ENCODE measurements at places on chromosomes 7 and 10.

DNA sequence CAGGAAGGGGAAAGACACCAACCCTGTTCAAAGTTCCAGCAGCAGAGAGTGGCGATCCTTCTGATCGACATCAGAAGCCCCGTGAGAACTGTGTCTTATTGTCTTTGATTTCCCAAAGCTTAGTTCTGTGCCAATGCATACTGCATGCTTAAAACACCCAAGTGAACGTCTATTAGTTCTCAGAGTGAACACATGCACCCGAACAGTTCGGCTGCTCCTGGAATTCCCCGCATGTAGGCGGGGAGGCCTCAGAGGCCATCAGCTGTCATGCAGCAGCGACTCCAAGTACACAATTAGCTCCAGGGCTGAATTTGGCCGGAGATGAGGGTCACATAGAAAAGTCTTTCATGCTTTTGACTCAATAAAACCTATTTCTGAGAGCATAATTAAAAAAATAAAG, 276.9 kb downstream of the ZMYND11 start:
- DNase-seq, result no peak

- DNase-seq, result no peak
Observed at GRCh38 chr7:36103837-36104561, 49.1 kb upstream of the EEPD1 start.

- no peak for DNase-seq
Observed at GRCh38 chr10:114987995-114988394, 50.0 kb downstream of the TRUB1 start.

DNA sequence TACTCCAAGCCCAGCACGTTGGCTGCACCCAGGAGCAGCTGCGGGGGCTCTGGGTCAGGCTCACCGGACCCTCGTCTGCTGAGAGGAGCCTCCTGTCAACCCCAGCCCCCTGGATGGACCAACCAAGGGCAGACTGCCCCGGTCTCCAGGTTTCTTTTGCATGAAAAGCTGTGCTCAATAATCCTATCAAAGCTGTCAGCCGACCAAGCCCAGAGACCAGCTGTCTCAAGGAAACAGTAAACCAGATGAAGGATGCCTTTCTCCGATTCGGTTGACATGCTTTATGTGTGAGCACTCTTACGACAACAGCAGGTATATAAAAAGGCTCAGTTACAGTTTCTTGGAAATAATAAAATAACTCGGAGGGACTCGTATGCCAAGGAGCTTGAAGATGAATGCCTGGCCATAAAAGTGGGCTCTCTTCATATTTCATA, 71.6 kb upstream of the BAIAP2L1 start:
- DNase-seq, result no peak

GRCh38 chr7:9181356-9181755, 747.9 kb downstream of the NXPH1 start:
- no peak for DNase-seq

DNA sequence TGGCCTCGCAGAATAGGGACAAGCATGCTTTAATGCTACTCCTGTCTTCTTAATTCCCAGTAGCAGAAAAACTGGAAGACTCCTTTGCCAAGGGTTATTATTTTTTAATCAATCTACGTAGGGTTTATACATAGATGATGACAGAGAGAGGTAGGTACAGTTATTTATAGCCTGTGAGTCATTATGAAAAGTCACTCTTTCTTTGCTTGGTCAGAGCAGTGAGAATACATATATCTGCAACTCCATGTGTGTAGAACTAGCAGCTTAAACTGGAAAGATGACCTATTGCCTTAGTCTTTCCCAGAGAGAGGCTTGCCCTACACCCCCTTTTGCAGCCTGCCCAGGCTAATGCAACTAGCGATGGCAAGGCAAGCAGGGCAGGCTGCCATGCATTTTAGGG, 1050.6 kb downstream of the NRG3 start:
- no peak for DNase-seq

GRCh38 chr7:135645296-135645904, 16.9 kb upstream of the STMP1 start:
- no peak for DNase-seq

- no peak for DNase-seq
Observed at GRCh38 chr7:21941611-21942141, 4.0 kb downstream of the CDCA7L start.

- no peak for DNase-seq
Observed at GRCh38 chr10:88026031-88026430, 162.6 kb downstream of the PTEN start.

DNA sequence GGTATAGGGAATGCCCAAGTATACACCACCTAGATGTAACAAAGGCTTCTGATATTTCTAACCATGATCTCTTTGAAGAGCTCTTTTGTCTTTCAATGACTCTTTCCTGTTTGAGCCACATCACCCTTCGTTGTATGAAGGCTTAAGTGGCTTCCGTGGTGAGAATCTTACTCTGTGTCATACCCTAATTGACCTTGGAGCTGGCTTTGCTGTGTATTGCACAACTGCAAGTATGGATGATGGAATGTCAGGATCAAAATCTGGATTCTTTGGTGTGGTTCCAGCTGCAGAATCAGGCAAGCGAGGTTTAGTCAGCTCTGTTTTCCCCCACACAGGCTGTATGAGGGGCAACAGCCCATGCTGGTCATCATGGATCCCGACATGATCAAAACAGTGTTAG, 16.0 kb downstream of the CYP3A43 start:
- no peak for DNase-seq

DNA sequence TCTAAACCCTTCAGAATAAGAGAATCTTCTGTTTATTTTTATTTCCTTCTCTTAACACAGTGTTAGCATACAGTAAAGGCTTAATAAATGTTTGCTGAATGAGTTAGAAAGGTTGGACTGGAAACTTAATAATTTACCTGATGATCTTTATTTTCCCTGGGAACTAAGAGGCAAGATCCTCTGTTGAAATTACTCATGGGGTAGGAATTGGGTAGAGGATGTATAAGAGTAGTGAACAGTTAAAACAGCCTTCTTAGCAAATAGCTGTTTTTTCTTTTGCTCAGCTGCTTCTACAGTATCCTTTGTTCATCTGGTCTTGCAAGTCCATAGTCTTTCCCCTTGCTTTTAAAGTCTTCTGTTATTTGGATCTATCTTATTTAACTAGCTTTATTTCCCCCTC, 80.0 kb downstream of the AKAP9 start:
- no peak for DNase-seq

DNA sequence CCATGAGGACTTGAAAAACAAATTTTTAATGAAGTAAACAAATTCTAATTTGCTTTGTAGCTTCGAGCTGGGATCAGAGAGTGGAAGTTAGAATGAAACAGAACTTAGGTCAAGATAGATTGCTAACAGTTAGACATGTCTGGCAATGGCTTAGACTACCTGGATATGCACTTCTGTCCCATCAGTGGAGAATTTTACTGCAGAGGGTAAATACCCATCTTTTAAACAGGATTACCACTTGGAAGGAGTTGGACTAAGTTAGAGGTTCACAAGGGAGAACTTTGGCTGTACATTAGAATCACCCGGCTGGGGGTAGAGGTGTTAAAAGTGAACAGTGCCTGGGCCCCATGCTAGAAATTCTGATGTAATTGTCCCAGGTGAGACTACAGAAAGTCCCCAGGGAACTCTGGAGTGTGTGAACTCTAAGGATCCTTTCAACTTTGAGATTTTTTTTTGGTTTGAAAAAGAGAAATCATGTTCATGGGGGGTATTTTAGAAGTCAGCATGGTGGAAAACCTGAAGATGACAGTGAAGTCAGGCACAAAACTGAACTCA, 35.5 kb downstream of the ENTPD1 start:
- no peak for DNase-seq

DNA sequence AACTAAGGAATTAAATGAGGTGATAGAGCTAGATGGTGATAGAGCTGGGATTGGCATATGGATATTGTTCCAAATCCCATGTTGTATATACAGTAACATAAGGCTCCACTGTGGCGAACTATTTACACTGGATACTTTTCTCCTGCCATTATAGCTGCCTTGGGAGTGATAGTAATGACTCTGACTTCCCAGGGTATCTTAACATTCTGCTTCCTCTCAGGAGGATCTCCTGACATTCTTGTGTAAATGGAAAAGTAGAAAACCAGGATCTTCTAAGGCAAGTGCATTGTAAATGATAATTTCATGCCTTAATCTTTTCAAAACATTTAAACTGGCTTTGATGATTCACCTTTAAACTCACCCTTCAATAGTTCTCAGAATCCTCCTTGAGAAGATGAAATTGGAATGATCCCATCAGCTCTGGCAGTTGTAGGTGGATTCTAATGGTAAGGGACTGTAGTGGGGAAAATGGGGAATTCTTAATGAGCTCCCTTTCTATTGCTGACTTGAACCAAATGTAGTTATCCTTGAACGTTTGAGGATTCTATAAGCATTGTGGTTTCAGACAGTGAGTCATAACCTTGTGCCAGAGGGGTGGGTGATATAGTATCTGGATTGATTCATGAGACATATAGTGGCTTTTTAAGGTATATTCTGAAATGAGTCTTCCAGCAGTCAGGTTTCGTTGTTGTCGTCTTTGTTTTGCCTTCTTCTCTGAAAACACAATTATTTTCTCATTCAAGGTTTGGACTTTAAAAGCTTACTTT, 450.0 kb downstream of the SUGCT start:
- DNase-seq, result no peak

GRCh38 chr10:53843736-53844362, 957.2 kb downstream of the PCDH15 start:
- no peak for DNase-seq

DNA sequence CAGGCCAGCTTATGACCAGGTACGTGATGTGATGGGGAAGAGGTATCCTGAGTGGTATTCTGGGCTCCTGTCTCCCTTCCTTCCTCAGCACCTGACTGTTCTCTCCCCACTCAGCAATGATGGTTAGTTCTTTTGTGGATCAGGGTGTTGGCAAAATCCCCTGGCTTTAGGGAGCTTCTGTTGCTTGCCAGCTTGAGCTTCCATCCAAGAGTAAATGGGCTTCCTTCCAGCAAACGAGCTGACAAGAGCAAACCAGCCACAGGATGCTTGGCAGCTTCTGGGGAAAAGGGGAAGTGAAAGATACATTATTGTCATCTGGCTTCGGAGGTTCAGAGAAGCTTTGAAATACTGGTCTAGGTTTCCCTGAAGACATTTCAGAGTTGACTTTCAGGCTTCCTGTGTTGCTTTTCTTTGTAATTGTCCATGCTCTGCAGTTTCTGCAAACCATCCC, 5.2 kb downstream of the DUSP5 start:
- DNase-seq, result no peak

DNA sequence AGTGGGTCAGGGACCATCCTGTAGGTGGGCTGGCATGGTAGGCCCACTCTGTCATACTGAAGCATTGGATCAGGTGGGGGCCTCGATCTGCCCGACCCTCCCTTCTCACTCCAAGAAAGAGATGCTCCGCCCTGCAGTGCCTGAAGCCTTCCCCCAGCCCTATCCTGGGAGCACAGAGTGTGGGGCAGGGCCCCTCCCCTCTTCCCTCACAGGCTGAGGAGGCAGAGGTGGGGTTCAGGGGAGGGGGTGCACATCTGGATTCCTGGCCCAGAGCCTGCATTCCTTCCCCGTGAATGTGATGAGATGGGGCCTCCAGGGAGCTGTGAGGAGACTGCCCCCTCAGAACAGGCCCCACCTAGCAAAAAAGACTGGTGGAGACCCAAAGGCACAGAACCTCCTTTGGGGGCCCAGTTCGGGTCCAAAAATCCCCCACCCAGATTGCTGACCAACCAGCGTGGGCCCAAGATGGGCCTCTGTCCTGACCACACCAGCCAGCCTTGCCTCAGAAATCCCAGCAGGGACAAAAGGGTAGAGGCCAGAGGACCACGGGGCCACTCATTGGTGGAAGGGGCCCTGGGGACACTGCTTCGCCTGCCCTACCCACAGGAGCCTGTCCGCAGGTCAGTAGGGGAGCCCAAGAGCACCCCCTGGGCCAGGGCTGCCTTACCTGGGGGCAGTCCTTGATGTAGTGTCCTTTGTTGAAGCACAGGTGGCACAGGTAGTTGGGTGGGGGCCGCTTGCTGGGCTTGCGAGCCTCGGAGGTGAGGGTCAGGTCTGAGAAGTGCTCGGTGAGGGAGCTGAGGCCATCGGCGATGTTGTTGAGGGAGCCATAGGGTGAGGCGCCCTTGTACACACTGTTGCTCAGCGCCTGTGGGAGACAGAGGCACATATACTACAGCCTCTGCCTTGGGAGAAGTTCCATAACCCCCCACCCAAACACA, 13.3 kb downstream of the ZCCHC24 start:
- no peak for DNase-seq

DNA sequence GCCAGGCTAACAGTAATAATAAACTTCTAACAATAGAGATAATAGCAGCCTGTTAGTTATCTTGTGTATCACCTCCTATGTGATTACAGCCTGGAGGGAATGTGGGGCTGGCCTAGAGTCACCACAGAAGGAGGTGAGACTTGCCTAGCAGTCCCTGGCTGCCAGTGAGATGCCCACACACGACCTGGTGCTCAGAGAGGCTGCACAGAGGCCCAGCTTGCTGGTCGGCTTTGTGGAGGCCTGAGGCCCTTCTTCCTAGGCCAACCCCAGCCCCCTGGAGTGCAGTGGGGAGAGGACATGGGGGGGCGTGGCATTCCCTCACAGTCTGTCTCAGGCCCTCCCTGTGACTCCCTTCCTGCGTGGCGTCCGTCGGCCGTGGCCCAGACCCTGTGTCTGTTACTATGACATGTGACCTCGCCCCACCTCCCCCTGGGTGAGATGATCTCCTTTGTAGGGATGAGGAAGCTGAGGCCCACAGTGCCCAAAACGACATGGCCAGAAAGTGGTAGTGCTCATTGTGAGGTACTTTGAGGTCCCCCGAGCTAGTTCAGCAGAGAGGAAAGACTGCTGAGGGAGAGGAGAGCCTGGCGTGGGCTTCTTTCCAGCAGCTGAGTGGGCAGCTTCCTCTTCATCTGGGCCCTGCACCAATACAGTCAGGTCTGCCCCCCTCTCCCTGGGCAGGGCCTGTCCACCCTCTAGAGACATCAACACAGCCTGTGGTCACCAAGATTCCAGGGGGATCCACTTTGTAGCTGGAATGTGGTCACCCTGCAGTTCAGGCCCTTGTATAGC, 29.7 kb downstream of the UNC5B start:
- DNase-seq, result no peak

DNA sequence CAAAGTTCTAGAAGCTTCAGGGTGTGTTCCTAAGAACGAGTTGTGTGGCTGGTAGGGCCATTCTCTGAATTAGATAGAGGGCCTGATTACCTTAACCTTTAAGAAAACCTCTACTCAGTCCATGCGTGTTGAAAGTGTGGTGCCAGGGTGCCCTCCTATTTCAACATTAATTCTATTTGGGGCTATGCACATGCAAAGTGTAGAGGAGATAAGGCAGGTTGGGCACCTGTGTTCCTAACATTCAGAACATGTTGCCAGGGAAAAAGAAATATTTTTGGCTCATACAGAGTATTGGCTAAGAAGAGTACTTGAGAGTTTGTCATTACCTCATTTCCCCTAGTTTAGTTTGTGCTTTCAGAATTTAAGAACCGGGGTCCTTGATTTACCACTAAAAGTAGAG, 20.6 kb downstream of the SLC26A3 start:
- no peak for DNase-seq

- DNase-seq, result peak; percentile 54
Observed at GRCh38 chr10:80204677-80205476, 460 bp downstream of the ANXA11 start.

All from left colon (tissue), 2 donors.